ENCODE measurements at places on chromosomes 7 and 10.

GRCh38 chr10:48767373-48768143 lies 82.9 kb downstream of the WDFY4 start:
- no peaks in the 10 kb centered on the region for H3K36me3 ChIP-seq
- no peaks in the 10 kb centered on the region for H3K27me3 ChIP-seq
- no peaks in the 10 kb centered on the region for H3K4me1 ChIP-seq
- H3K4me3 ChIP-seq, result no peak overlapping the region
- H3K27ac ChIP-seq, result no peak overlapping the region

DNA sequence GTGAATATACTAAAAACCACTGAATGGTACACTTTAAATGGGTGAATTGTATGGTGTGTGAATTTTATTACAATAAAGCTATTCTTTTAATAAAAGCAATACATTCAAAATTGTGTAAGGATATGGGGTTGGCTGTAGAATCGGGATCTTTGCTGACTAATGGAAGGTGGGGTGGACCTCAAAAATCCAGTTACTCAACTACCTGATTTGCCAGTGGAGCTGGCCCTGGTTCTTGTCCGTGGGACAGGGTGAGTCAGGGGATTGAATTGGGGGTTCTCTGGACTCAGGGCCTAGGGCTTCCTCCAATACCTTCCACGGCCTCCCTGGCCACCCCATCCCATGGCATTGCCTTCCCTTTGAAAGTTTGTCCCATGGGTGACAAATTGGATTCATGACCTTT lies 13.5 kb upstream of the RABGEF1 start:
- H3K27me3 ChIP-seq, result no peaks in the 10 kb centered on the region
- no peak for DNase-seq
- H3K27ac ChIP-seq, result no peak overlapping the region
- H3K4me1 ChIP-seq, result no peaks in the 10 kb centered on the region

DNA sequence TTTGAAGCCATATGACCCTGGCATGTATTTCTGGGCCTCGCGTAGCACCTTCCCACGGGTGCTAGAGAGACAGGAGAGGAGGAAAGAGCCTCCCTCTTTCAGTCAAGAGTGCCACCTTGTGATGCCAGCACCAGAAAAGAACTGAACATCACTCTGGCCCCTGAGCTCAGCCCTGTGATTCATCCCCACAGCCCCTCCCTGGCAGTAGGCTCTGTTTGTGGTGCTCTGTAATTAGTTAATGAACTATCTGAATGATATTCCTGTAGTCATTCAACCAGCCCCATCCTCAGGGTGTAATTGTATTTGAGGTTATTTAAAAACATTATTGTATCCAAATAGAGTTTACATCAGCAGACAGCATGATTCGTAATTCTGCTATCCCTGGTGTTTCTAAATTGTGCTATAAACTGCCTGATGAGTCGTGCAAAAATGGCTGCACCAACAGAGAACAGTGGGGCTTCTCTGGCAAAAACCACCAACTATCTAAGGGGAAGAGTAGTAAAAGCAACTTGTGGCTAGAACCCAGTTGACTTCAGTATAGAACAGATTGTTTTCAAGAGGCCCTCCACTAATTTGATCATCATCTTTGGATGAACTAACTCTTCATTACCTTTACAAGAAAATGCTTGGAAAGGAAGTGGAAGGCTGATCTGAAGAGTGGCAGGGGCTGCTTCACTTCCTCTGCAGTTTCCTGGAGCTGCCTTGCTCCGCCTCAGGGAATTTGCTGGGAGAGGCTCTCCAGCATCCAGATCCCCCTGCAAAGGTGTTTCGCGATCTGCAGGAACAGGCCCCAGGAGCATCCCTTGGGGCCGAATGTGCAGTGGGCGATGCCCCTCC lies 23.7 kb upstream of the TIAL1 start:
- H3K27ac ChIP-seq, result peak overlapping the region; percentile 38
- no peaks in the 10 kb centered on the region for H3K27me3 ChIP-seq
- no peak overlapping the region for H3K4me3 ChIP-seq
- no peak for DNase-seq
- no peaks in the 10 kb centered on the region for H3K4me1 ChIP-seq

GRCh38 chr7:28858206-28858605 lies 99.9 kb downstream of the TRIL start:
- H3K4me1 ChIP-seq, result no peaks in the 10 kb centered on the region
- no peak overlapping the region for H3K27ac ChIP-seq
- DNase-seq, result no peak

GRCh38 chr7:43307522-43307921 lies 195.1 kb downstream of the HECW1 start:
- no peak overlapping the region for H3K27ac ChIP-seq
- H3K4me1 ChIP-seq, result no peaks in the 10 kb centered on the region
- H3K36me3 ChIP-seq, result no peaks in the 10 kb centered on the region
- DNase-seq, result no peak

- no peak overlapping the region for H3K4me3 ChIP-seq
- H3K36me3 ChIP-seq, result no peaks in the 10 kb centered on the region
- DNase-seq, result no peak
- no peaks in the 10 kb centered on the region for H3K4me1 ChIP-seq
- peaks cover 9% of the 10 kb centered on the region for H3K27me3 ChIP-seq
Measured at GRCh38 chr10:133242611-133243356, 5.1 kb downstream of the VENTX start.

DNA sequence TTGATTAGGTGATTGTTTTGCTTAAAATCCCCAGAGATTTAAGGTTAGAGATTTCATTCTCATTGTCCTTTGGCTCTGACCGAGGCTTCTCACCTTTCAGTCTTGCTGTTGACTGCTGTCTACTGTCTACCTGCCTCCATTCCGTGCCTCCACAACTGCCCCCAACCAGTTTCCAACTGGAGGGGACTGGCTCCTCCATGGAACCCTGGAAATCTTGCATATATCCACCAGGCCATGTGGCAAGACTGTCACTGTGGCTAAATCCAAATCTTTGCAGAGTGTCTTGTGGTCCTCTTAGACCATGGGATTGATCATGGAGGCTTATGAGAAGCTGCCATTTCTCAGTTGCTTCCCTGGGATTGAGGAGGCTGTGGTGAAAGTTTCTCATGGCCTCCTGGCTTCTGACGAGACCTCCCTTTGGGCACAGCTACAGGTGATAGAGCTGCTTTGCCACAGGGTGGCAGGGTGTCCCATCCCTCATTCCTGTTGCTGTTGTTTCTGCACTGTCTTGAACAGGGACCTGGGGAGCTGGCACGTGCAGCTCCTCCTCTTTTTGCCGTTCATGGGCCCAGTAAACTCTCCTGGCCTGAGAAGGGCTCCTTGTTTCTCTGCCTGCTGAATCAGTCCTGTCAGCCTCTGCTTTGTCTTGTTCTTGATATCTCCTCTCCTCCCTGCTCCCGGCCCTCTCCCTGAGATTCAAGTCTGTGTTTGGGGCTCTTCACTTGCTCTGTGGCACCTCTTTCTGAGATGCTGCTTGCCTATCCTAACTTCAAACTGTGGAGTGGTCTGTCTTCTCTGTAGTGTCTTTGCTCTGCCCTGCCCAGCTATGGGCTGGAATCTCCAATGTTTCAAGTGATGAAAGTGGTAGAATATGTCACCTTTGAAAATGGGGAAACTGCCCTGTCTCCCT lies 63.6 kb upstream of the IGFBP3 start:
- no peak overlapping the region for H3K4me3 ChIP-seq
- H3K27me3 ChIP-seq, result no peaks in the 10 kb centered on the region
- H3K4me1 ChIP-seq, result peaks cover 8% of the 10 kb centered on the region
- H3K27ac ChIP-seq, result no peak overlapping the region
- no peak for DNase-seq

Measured in breast epithelium (tissue), 4 donors.